Gastrocnemius medialis (tissue), 4 donors: ENCODE measurements at places on chromosomes 1 and 21. TPM values are rescaled to one million over a fixed set of nuclear protein-coding genes. Genes with fewer than 3 reads are reported as not detected.
A peak's percentile ranks its signal among the peaks of the same experiment; 100 is the strongest.

- H3K36me3 ChIP-seq = peaks cover 3% of the 10 kb centered on the region
- peak overlapping the region; percentile 87 for H3K4me3 ChIP-seq
- H3K27me3 ChIP-seq = no peaks in the 10 kb centered on the region
- DNase-seq = no peak
Observed at GRCh38 chr1:181089017-181089675, 646 bp downstream of the IER5 start.

The KLHL12 gene
- total RNA-seq = 12.1 TPM

DNA sequence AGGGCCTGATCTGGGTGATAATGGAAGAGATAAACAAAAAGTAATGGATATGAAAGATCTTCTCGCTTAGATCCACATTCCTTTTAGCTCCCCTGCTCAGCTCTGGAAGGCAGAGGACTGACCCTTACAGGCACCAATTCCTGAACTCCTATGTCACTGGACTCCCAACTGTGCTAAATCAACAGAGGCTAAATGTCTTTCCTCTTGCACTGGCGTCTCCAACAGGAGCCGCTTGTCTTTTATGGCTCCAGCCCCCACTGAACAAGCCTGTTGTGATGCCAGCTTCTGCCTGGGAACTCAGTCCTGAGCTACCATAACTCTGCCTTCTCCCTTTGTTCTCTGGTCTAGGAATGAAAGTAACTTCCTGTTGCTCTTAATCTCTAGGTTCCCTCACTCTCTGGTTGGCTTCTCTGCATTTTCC, 142.1 kb upstream of the COL11A1 start:
- DNase-seq = no peak
- no peaks in the 10 kb centered on the region for H3K36me3 ChIP-seq
- no peak overlapping the region for H3K4me3 ChIP-seq
- H3K4me1 ChIP-seq = no peaks in the 10 kb centered on the region

GRCh38 chr21:38664841-38665240, 140.9 kb upstream of the ETS2 start:
- H3K4me3 ChIP-seq = no peak overlapping the region
- H3K4me1 ChIP-seq = peaks cover 3% of the 10 kb centered on the region
- no peak for DNase-seq
- H3K27me3 ChIP-seq = peaks cover 30% of the 10 kb centered on the region

The NCMAP gene
- total RNA-seq = not detected

GRCh38 chr1:100860397-100860991, 34.1 kb downstream of the EXTL2 start:
- H3K27me3 ChIP-seq = no peaks in the 10 kb centered on the region
- H3K4me3 ChIP-seq = no peak overlapping the region
- no peak for DNase-seq

- no peaks in the 10 kb centered on the region for H3K4me1 ChIP-seq
- peak; percentile 24 for DNase-seq
- H3K36me3 ChIP-seq = no peaks in the 10 kb centered on the region
Observed at GRCh38 chr1:172286629-172287076, 133.8 kb upstream of the C1orf105 start.

DNA sequence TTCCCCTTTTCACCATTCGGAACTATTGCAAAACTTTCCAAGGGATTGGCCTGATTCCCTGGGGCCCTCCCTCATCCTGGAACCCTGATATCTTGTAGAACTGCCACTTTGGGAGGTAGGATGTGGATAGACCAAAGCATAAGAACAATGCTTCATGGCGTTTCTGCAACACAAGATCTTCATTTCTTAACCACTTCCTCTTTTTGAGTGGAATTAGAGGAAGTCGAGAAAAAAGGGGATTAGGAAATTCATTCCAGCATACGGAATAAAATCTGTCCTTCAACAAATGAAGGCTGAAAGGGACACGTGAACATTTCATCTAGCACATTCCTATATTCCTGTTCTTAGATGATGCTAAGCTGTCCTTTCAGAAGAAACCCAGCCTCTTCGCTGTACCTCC, 149.3 kb downstream of the HUNK start:
- H3K27ac ChIP-seq = no peak overlapping the region
- H3K27me3 ChIP-seq = no peaks in the 10 kb centered on the region
- no peak overlapping the region for H3K4me3 ChIP-seq
- H3K4me1 ChIP-seq = no peaks in the 10 kb centered on the region

- no peak overlapping the region for H3K4me3 ChIP-seq
- H3K4me1 ChIP-seq = no peaks in the 10 kb centered on the region
- no peaks in the 10 kb centered on the region for H3K36me3 ChIP-seq
Observed at GRCh38 chr1:70718086-70718630, 307.1 kb downstream of the CTH start.

DNA sequence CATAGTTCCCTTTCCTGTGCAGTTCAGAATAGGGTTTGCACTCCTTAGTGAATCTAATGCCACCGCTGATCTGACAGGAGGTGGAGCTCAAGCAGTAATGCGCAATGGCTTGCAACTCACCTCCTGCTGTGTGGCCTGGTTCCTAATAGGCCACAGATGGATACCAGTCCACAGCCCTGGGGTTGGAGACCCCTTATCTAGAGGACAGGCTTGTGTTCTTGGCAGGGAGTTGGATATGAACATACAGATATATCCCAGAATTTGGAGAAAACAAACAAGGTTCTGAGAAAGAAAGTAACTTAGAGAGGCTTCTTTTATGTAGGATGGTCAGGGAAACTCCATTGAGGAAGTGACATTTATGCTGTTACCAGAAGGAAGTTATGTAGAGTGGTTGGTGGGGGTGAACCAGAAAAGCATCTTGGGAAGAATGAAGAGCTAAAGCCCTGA, 5.1 kb upstream of the PTPRC start:
- H3K36me3 ChIP-seq = no peaks in the 10 kb centered on the region
- H3K4me1 ChIP-seq = no peaks in the 10 kb centered on the region
- no peak for DNase-seq
- no peak overlapping the region for H3K27ac ChIP-seq

The KAZN gene
- 1.5 TPM for total RNA-seq
